ENCODE measurements at places on chromosomes 4 and X.
A peak's percentile ranks its signal among the peaks of the same experiment; 100 is the strongest.

- DNase-seq, result no peak
These were observed 220.6 kb upstream of the S100G start for GRCh38 chrX:16429406-16429805.

GRCh38 chr4:51958199-51958968 is 61.8 kb downstream of the LRRC66 start:
- DNase-seq, result no peak

GRCh38 chrX:72498782-72499181 is 73.9 kb downstream of the HDAC8 start:
- DNase-seq, result no peak

DNA sequence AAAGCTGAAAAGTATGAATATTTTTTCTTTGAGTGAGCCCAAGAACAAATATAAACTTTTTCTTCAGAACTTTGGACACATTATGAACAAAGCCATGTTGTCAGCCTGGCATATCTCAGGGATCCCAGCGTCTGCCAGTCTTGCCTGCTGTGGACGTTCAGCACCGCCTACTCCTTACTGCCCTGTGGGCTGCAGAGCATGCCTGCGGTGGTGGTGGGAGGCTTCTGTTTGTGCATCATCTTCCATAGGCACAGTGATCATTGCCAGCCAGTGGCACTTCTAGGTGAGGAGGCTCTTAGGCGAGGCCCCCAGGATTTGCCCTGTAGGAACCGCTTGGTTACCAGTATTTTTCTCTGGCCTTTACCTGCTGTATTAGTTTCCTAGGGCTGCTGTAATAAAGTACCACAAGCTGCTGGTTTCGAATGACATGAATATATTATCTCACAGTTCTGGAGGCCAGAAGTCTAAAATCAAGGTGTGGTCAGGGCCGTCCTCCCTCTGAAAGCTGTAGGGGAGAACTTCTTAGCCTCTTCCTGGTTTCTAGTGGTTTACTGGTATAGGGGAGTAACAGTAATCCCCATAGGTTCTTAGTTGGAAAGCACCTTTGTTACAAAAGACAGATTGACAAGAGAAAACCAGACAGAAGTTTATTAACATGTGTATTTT is 15.4 kb downstream of the ANXA3 start:
- DNase-seq, result no peak

DNA sequence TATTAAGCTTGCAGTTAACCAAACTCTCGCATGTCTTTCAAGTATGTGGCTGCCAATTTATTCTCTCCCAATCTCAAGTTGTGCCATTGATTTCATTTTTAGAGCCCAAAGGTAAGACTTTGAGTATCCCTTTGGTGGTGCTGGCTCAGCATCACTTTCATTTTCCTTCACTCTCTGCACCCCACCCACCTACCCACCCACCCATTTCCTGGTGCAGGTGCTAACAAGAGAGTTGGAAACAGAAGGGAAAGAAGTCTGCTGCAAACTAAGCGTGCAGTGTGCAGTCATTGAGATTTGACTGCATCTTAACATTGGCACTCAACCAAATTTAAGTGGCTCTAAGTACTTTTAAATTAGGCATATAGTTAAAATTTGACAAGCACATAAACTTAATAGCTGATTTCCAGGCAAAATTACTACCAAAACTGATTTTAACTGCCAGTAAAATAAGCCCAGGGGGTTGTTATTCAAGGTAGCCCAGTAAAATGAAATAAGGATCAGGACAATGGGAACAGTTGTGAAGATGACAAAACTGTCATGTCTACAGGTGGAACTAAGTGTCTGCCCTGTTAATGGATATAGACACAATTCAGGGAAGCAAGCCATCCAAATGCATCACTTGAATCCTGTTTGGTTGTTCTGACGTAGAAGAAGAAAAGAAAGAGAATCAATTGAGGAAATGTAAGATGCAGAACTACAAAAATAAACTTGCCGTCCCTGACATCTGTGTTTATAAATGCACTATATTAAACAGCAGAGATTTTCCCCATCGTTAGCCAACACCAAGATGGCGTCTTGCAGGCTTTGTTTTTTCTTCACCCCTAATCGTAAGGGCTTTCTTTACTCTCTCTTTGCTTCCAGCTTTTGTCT is 184.2 kb downstream of the KDR start:
- DNase-seq, result peak; percentile 15

- DNase-seq, result no peak
These were observed 145.6 kb upstream of the SCML1 start for GRCh38 chrX:17591741-17592110.

DNA sequence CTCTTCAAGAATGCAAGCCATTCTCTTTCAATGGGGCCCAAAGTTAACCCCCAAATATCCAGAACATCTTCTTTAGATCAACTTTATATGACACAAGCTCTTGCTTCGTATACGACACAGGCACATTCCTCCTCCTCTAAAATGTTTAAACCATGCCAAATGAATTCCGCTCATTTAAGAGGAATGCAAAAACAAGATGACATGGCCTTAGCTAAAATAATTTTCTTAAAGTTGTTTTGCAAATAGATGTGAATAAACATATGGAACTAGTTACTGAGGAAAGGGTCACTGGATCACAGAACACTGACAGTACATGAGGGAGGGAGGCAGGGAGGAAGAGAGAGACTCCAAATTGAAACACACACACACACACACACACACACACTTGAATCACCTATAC is 97.4 kb downstream of the RASL11B start:
- no peak for DNase-seq

- DNase-seq, result no peak
These were observed 327.1 kb upstream of the GIMD1 start for GRCh38 chr4:106695501-106696262.

DNA sequence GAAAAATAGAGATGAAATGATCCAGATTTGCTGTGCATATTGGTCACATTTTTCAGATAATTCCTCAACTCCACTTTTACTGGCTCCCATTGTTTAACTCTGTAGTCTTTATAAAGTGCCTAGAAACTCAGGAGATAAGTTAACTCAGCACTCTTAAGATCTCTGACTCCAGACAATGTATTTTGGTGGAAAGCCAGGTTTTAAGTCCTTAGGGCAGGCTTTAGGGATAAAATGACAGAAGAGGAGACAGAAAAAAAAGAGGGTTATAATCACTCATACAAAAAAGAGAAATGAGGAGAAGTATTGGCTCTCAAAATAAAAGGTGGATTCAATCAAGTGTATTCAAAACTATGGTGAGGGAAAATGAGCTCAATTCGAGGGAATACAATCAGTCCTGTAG is 674.8 kb upstream of the INTU start:
- DNase-seq, result no peak

DNA sequence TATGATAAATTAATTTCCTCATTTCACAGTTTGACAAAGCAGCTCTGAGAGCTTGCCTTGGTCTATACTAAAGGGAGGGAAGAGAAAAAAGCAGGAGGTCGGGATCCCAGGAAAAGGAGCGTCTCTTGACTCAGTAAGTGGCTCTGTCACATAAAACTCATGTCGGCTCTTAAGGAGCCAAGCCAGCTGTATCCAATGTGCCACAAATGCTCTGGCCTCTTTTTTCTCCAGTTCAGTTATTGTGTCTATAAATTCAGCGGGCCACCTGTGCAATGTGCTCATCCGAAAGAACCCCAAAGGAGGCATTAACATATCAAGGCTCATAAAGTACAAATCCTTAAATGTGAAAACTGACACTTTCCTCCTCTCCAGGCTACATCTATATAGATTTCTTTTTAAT is 337.7 kb upstream of the FAM241A start:
- no peak for DNase-seq

DNA sequence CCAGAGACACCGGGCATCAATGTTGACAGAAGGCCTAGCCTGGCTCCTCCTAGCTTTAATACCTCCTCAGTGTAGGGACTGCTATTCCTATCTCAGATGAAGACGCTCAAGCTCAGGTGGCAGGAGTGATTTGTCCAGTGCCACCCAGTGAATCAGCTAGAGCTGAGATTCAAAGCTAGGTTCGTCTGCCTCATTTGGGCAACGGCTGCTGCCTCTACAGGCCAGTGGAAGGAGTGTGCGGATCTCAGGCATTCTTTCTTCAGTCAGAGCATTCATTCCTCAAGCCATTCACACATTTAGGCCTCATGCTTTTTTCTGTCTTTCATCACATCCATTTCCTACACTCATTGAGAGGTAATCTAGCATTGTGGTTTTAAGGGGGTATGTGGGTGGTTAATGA is 7.3 kb downstream of the TSR2 start:
- no peak for DNase-seq

DNA sequence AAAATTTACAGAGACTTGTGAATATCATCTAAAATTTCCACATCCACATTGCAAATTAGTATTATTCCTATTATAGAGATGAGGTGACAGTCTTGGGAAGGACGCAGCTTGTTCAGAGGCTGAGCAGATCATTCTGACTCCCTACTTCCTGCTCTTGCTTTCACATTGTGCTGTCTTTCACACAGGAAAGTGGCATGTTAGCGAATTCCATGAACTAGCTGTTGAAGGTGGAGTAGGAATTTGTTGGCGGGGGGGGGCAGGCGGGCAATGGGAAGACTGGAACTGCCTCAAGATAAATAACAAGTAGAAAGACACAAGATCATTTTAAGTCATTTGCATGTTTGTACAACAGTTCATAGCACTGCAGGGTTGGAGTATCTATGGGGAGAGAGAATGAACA is 2.3 kb downstream of the PF4V1 start:
- DNase-seq, result no peak

- DNase-seq, result no peak
These were observed 32.9 kb upstream of the DCX start for GRCh38 chrX:111444881-111445280.

- DNase-seq, result peak; percentile 29
These were observed 20.5 kb upstream of the CD40LG start for GRCh38 chrX:136627409-136627808.

GRCh38 chrX:131572372-131573014 is 28.6 kb downstream of the OR13H1 start:
- DNase-seq, result no peak

DNA sequence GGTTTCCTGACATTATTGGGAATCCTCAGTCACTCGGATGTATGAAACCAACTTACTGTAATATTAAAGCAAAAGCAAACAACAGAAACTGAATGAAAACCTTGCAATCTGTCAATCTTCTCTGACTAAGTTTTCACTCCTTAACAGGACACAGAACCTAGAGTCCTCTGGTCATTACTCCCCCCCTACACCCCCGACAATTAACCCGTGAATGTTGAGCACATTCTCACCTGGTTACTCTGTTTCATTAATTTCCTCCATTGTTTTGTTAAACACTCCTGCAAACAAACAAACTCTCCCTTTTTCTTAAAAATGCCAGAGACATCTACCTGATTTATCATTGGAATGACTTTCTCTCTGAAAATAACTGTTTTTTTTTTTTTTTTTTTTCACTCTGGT is 469.0 kb upstream of the PRKX start:
- DNase-seq, result no peak

DNA sequence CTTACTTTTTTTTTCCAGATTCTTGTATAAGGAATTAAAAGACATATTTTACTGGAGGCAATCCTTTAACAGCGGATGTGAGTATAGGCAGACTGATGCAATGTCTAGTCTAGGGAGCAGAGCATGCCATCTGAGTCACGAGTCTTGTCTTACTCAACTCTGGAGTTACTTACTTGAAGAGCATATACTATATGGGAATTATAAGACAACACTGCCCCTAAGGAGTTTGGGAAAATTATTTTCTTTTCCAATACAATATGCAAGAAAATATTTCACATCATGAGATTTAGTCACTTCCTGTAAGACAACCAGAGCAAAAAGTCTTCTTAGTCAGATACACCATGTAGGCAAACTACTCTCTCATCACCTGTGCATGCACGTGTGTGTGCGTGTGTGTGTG is 537.3 kb upstream of the FTHL17 start:
- no peak for DNase-seq

GRCh38 chr4:175376287-175376977 is 435.6 kb downstream of the GPM6A start:
- no peak for DNase-seq

GRCh38 chrX:52995987-52996331 is 37.6 kb upstream of the FAM156A start:
- no peak for DNase-seq
